ENCODE measurements at places on chromosomes 2 and 18.

GRCh38 chr18:50559752-50560680, at the start of gene MAPK4:
MAPK4 (plus strand) TSS chr18:50560087; CDS start chr18:50663959, 103,872 bp downstream.
- DNase-seq = no peak

DNA sequence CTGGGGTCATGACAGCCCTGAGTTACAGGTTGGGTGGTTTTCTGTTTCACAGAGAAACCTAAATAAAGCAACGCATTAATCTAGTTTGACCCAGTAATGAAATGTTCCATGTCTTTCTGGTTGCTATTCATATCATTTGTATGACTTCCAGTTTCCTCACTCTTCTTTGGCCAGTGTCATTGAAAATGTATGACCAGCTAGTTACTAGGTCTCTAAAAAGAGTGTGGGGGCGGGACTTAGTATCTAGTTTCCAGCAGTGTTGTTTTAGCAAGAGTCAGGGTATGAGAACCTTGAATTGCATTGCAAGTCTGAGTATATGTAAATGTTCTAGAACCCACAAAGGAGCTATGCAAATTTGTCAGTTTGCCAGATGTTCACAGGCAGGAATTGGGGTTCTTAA, 47.7 kb downstream of the SLC9A2 start:
- DNase-seq = no peak

DNA sequence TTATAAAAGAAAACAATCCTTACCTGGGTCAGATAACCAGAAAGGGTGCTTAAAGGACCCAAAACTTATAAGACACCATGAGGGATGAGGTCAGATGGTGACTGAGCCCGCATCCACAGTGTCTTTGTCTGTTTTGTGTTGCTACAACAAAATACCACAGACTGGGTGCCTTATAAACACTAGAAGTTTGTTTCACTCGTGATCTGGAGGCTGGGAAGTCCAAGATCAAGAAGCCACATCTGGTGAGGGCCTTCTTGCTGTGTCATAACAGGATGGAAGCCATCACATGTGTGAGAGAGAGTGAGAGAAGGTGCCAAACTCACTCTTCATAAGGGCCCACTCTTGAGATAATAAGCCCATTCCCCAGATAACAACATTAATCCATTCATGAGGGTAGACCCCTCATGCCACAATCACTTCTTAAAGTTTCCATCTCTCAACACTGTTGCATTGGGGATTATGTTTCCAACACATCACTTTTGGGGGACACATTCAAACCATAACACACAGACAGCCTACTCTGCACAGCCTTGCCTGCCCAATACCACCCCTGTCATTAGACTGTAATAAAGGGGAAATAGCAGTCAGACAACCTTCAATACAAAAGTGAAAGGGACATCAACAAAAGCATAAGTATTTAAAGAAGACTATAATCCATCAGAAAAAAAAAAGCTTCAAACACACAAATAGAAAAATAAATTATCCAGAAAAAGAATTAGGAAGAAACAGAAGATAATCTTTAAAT, 249.8 kb downstream of the ANAPC1 start:
- DNase-seq = no peak

DNA sequence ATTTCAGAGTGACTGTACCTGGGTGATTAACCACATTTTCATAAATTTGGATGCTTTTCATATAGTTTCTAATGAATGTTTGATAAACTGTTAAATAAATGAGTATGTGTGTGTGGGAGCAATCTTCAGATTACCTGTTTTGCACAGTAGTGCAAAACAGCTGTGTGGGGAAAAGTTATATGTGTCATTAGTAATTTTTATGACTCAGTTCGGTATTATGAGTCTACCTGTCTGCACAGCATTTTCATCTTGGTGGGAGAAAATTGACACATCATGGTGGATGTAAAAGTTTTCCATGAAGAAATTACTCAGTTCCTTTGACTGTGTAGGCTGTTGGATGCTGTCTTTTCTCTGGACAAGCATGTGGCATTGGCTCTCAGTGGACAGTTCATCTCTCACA, 43.8 kb downstream of the LTBP1 start:
- no peak for DNase-seq

DNA sequence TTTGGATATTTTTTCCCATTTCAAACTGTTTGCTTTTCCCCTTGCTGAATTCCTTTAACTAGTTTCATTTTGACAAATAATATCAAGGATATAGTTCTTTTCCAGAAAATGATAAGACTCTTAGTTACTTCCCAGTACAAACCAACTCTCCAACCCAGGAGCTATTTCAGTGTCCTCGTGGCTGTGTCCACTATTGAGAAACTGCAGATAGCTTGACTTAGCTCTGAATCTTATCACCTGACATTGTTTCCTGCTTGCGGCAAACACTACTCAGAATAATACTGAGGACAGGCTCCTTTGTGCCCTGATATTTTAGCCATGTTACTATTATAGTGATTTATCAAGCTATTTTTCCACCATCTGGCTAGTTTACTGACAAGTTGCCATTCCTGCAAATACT, 74.6 kb downstream of the KLF7 start:
- no peak for DNase-seq

- DNase-seq = no peak
These were observed 3.0 kb upstream of the SIX3 start for GRCh38 chr2:44938287-44939105.

DNA sequence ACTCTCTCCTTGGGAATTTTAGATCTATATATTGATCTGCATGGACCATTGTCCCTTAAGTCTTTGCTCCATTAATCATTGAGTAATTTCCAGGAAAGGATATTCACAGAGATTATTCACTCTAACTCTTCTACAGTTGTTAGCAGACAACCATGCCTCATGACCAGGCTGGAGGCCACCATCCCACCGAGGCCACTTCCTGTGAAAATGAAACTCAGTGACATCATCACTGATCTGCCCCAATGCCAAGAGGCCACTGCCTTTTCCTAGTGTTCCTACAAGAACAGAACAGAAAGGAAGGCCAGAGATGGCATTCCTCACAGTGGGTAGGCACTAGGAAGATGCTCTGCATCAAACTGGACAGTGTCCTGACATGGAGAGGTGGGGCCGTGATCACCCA, 161.3 kb downstream of the DTNA start:
- no peak for DNase-seq

DNA sequence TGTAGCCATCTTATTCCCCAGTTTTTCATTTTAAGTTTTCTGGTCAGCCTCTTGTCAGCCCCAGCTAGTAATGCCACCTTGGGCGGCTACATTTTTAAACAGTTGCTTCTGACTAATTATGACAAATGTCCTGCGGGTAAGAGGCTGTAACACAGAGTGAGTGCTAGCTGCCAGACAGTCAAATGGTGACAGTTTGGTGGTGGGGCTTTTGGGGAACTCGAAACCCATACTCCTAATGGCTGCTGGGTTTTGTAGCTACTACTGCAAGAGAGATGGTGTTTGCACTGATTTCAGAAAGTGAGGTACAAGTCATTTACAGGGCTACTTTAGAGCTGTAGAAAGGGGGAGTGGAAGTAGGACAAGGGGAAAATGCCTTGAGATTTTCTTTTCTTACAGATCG, 48.2 kb downstream of the ZCCHC2 start:
- DNase-seq = no peak

DNA sequence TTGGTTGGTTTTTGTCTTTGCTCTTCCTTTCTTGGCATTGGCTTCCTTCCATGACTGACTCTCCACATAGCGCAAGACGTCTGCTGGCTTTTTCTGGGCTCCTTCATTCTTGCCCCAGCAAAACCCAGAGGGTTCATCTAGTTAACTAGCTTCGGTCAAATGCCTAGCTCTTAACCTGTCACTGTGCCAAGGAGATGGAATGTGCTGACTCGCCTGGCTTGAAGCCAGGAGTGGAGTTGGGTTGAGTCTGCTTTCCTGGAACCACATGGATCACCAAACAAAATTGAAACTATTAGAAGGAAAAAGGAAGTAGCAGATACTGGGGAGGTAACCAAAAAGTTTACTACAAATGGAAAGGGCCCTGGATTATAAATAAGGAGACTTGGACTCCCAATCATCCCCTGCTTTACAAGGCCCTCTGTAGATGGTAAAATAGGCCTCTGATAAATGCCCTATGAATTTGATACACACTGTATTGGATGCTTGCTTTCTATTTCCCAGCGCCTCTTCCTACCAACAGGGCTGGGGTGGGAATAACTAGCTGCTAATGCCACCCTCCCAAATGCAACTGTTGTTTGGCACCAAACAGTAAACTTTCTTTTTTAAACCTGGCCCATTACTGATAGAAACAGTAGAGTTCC, 11.3 kb downstream of the MALT1 start:
- no peak for DNase-seq

- no peak for DNase-seq
These were observed 42.0 kb downstream of the PKP4 start for GRCh38 chr2:158498749-158499136.

GRCh38 chr2:18149660-18150246, 271.3 kb downstream of the KCNS3 start:
- no peak for DNase-seq

DNA sequence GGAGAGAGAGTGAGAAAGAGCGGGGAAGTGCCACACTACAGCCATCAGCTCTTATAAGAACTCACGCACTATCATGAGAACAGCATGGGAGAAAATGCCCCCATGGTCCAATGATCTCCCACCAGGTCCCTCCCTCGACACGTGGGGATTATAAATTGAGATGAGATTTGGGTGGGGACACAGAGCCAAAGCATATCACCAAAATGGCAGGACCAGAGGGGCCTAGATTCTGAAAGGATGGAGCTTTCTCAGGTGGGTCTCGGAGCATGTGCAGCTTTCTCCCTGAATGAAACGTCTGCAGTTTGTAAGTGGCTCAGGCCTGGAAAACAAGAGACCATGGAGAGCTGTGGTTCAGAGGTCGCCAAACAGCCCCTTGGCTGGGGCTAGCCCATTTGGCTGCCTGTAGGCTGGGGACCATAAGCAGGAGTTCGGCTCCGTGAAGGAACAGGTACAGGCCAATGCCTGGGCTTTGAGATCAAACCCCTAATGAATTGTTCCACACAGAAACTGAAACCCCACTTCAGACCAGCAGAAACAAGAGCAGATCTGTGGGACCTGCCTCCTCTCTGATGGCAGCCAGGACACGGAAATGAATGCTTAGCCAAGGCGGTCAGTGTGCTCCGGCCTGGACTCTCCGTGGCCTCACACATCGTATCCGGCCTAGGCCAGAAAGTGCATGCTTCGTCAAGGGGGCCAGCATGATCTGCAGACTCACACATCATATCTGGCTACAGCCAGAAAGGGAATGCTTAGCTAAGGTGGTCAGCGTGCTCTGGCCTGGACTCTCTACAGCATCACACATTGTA, 111.2 kb upstream of the TMEM18 start:
- no peak for DNase-seq

- DNase-seq = no peak
These were observed 50.2 kb downstream of the CABYR start for GRCh38 chr18:24189007-24189528.

GRCh38 chr2:127582863-127583861, 47.7 kb downstream of the MYO7B start:
- DNase-seq = no peak

DNA sequence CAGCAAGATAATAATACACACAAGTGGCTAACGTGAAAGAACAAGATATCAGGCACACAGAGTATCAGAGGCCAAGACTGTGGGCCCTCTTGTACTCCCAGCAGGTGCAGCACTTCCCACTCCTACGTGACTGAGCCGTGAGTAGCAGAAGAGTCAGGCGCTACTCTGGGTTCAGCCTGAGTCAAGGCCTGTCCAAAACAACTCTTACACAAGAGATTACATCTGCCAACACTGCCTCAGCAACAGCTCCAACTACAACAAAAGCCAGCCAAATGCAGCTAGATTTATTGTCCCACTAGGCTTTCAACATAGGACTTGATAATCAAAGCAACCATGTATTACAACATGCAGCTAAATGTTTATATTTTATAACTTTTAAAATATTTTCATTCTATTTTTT, 56.2 kb downstream of the ITSN2 start:
- no peak for DNase-seq

DNA sequence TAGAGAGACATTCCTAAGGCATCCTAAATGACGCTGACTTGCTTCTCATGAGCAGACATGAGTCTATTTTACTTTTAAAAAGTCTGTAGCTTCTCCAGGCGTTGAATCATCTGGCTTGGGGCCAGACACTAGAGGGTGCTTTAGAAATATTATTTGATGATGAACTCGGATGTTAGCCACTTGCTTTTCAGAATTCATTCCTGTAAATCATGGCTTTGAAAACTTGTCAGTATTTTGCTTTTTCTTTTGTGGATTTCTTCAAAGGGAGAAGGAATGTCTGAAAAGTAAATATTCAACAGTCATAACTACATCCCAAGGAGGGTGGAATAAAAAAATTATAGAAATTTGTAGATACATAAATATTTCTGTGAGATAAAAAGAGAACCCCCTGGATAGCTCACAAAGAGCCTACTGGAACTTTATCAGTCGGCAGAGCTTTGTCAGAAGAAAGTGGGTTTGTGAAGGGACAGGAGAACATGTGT, 370.8 kb downstream of the OSR1 start:
- no peak for DNase-seq

Data from stimulated activated CD8-positive, alpha-beta memory T cell treated with anti-CD3 and anti-CD28 coated beads, Interleukin-4, amount 100 ng/mL, for 1 hour (primary cell).